Cardiac septum (tissue), 1 donor: ENCODE measurements at places on chromosomes 4 and X.

DNA sequence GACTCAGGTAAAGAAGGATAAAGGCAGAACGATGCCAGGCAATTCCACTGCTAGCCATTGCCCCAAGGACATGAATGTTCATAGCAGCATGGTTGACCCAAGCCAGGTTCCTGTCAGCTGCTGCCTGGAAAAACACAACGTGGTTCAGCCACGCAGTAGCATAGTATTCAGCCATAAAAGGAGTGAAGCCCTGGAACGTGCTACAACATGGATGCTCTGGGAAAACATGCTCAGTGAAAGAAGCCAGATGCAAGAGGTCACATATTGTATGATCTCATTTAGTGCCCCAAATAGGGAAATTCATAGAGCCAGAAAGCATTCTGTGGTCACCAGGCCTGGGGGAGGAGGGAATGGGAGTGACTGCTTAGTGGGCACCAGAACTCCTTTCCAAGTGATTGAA lies 129.8 kb downstream of the GPR143 start:
- DNase-seq: no peak

GRCh38 chrX:67725471-67725870 lies 181.7 kb downstream of the AR start:
- DNase-seq: no peak

DNA sequence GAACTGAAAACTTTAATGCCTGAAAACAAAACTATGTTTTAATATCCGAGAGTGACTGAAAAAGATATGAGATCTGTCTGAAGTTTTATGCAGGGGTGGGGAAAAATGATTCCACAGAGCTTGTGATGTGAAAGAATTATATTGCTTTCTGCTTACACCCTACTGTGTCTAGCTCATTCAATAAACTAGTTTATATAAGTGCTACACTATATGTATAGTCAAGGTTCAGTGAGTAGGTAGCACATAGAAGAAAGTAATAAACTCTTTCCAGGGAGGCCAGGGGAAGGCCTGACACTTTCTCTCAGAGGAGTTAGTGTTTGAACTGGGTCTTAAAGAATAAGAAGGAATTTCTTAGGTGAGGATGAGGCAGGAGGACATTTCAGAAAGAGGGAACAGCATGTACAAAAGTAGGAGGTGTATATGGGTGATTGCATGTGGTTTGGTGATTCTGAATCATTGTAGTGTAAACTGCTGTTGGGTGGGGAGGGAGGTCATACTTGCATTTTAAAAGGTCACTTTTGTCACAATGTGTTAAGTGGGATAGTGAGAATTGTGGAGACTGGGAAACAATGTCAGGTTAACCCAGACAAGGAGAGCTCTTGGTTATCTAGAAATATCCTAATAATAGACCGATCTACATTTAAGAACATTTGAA lies 25.1 kb upstream of the TEX13D start:
- no peak for DNase-seq

GRCh38 chrX:34631479-34632220 lies 25.4 kb downstream of the TMEM47 start:
- DNase-seq: no peak

DNA sequence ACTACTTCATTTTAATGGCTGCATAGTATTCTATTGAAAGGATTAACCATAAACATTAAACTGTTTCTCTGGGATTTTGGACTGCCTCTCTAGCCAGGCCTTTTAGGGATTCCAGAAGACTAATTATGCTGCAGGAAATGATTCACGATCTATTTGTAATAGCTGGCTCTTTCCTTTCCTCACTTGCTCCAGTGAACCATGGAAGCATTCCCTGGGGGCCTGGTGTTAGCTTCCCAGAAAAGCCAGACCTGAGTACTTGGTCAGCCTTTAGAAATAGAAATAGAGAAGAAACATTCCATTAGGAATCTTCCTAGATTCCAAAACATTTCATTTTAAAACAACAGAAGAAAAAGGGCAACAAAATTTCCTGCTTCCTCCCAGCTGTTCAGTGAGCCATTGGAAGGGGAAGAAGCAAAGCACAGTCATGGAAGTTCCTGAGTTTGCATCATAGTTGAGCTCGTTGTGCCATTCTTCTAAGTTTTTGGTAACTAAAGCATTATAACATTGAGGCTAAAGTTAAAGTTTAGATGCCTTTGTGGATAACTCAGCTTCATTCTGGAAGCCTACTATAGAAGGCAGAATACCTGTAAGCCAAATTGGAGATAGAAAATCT lies 83.5 kb downstream of the NPNT start:
- DNase-seq: no peak

DNA sequence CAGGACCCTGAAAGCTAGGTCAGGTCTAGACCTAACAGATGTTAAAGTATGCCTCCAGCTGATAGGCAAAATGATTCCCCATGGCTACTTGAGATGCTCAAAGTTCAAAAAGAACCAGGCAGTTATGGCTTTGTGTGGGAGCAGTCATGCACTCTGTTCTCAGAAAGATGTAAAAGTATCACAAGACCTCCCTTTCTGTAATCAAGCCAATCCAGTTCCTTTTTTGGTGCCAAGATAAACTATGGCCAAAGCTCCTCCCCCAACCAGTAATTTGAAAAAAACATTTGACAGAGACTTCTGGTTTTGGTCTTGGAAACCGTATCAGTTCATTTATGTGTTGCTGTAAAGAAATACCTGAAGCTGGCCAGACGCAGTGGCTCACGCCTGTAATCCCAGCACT lies 340.9 kb downstream of the CHIC1 start:
- DNase-seq: no peak
